ENCODE measurements at places on chromosomes 4 and X.

GRCh38 chr4:166153548-166153947, 280.5 kb downstream of the TLL1 start:
- no peak for DNase-seq

- no peak for DNase-seq
Observed at GRCh38 chr4:130511776-130512175, 1415.8 kb downstream of the C4orf33 start.

- DNase-seq = no peak
Observed at GRCh38 chr4:5036239-5036638, 15.0 kb upstream of the STK32B start.

GRCh38 chrX:108464604-108465003, 25.0 kb downstream of the COL4A5 start:
- DNase-seq = no peak

DNA sequence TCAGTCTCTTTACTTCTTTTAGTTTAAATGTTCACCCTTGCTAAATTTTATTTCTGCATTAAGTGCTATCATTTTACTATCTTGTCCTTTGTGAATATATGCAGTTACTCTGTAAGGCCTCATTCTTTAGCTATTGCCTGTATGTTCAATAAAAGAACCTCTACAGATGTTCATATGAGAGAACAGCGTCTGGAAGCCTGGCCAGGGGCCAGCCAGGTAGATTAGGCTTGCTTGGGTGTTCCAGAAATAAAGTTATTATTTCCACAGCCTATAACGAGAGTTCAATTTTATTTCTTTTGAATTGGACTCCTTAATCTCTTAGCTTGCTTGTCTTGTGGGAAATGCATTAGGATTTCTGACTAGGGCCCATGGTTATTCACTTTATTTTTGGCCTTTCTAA, 214.5 kb downstream of the TLL1 start:
- DNase-seq = no peak

- DNase-seq = no peak
Observed at GRCh38 chrX:6053141-6053540, 175.5 kb downstream of the NLGN4X start.

DNA sequence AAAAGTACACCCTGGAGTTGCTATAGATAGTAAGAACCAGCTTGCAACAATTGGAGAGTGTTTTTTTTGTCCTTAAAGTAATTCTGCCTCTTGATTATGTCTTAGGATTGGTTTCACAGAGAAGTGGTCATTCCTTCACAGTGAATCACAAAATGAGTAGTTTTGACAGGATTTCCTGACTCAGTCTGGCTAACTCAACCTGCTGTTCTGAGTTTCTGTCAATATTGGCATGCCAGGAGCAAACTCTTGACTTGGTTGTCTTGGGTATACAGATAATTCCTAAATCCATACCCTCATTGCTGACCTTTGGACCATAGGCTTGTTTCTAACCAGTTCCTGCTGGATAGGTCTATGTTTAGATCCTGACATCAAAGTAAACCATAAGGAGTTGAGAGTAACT, 9.4 kb downstream of the FHIP1A start:
- DNase-seq = no peak

DNA sequence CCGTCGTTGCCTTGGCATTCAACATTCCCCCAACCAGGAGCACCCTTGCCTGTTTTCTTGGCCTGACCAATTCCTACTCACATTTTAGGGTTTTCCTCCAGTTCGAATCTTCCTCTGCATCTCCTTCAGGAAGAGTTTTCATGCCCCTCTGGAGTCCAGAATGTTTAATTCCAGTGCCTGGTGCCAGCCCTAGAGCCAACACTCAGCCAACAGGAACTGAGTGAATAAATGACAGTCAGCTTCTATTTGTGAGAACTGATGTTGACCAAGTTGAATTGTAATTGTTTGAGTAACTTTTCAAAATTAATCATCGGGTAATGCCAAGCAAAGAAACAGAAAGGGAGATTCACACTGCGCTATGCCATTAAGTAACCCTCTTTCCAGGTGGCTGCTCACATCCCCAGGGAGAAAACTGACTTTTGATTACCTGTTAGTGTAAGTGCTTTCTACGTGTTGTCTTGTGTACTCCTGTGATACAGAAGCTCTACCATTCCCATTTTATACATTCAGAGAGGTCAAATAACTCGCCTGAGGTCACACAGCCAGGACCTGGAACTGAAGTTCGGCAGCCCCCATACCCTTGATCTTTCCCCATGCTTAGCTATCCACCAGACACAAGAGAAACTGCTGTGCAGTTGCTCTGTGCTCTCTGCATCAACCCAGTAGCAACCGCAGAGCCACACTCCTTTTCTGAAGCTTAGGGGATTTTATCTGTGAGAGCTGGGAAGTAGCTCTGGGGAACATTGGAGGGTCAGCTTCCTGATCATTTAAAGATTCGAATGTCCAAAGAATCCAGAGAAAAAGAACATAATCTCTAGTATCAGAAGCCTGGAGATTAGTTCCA, 19.0 kb upstream of the SLC2A9 start:
- no peak for DNase-seq

- DNase-seq = no peak
Observed at GRCh38 chr4:63105839-63106238, 1303.4 kb downstream of the TECRL start.

- no peak for DNase-seq
Observed at GRCh38 chr4:87032884-87033533, 98.2 kb downstream of the AFF1 start.

DNA sequence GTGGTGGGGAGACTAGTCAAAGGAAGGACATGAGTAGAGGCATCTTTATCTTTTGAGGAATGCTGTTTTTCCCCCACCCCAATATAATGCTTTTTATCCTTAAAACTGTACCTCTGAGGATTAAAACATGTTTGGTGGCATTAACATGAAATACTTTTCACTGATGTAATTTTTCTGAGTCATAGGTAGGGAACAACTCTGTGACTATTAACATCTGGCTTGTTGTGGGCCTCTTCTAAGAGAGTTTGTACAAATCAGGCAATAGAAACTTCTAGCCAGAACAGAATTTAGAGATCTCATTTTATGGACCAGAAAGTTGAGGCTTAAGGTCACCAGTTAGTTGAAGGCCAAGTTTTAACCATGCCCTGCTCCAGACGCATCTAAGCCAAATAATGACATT, 207.6 kb downstream of the SOX3 start:
- DNase-seq = no peak

GRCh38 chrX:28787206-28787605, 200.0 kb downstream of the IL1RAPL1 start:
- DNase-seq = no peak

DNA sequence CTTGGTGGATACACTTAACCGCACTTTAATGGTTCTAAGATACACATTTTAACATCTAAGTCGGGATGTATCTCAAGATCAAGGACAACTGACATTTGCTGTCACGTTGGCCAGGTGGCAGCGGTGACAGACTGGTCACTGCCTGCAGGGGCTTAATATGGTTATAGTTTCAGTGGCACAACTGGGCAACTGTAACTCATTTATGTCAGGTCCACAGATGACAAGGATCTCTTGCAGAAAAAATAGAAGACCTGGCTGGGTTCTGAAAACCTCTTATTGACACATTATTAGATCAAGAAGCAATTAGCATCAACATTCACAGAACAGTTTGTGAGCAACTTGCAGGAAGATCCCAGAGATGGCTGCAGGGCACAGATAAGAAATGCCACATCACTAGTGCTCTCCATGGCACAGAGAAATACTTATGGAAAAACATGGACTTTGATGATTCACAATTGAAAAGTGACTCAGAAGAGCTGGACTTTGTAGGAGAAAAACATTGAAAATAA, 99.6 kb upstream of the SORBS2 start:
- DNase-seq = no peak

DNA sequence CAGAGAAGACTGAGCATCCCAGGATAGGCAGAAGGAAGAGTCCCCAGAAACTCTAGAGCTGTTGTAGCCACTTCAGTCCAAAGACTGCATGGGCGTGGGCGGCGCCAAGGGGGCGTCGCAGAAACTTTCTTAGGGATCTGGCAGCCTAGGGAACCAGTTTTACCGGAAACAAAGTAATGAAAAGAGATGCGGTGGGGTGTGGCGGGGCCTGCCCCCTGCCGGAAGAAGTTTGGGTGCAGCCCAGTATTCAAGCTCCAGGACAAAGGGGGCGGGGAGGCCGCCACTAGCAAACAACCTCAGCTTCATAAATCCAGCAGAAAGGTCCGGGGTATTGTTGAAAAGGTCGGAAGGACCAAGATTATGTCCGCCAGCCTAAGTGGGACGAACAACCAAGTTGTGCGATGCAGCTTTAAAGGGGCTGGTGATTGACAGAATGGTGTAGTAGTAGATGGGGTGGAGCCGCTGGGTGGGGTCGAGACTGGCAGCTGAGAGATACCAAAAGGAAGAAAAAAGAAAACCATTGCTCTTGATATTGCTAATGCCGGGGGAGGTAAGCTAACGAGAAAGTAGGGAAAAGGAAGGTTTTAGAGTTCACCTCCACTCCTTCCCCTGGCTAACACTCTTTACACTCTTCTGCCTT, 190.5 kb downstream of the RRAGB start:
- no peak for DNase-seq

- DNase-seq = no peak
Observed at GRCh38 chr4:141283563-141283962, 62.9 kb downstream of the ZNF330 start.

- DNase-seq = no peak
Observed at GRCh38 chrX:44178274-44179053, 165.0 kb downstream of the EFHC2 start.

DNA sequence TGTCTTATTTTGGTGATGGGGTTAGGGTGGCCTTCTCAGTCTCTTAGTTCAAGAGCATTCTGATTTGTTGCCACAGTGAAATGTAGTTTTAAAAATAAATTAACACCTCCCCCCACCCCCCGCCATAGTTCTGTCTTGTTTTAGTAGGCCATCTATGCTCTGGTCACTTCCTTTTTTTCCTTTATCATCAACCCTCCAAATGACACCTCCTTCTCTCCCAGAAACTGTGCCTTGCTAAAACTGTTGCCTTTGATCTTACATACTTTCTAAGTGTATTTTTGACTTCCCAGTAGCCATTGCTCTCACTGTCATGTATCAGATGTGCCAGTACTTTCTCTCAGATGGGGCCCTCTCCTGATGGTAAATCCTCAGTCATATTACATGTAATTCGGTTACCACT, 14.5 kb upstream of the NDUFC1 start:
- no peak for DNase-seq

DNA sequence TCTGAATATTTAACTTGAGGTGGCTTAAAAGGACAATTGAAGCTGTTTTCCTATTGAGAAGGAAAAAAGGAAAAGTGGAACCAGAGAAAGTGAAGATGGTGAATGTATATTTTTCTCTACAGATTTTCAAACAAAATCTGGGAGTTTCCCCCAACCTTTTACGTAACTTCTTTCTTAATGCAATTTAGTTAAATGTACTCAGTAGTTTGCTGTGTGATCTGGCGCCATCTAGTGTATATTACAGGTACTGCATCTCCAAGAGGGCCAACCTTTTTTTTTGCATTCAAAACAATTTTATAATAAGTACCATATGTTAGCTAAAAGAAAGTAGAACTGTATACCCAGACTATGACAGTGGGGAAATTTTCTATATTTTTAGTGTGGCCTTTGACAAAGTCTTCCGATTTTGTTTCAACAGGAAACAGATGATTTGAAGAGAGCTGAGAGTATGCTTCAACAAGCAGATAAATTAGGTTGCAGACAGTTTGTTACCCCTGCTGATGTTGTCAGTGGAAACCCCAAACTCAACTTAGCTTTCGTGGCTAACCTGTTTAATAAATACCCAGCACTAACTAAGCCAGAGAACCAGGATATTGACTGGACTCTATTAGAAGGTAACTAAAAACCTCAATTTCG, 82.0 kb downstream of the PLS3 start:
- no peak for DNase-seq

DNA sequence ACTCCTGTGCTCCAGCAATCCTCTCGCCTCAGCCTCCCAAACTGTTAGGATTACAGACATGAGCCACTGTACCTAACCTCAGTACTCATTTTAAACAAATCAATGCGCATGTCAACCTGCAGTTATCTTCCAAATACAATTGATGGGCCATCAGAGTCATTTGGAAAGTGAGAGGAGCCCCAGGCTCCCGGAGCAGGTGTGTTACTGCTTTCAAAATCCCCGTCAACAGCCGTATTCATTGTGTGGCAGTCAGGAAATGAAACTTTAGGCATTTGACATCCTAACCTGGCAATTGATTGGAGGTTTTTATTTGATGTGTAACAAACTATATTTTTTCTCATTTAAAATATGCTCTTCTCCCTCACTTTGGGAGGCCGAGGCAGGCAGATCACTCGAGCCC, 623.6 kb upstream of the TENM3 start:
- no peak for DNase-seq

GRCh38 chrX:97907791-97908190, 1024.1 kb downstream of the RPA4 start:
- DNase-seq = no peak

- DNase-seq = no peak
Observed at GRCh38 chrX:626745-627509, 3.7 kb upstream of the SHOX start.

GRCh38 chr4:68572653-68573170, 3.4 kb downstream of the UGT2B17 start:
- no peak for DNase-seq

GRCh38 chr4:159292137-159292896, 189.4 kb downstream of the RAPGEF2 start:
- DNase-seq = no peak

GRCh38 chr4:4947721-4948120, 71.5 kb downstream of the CYTL1 start:
- DNase-seq = no peak

GRCh38 chrX:67347145-67347544, 196.7 kb upstream of the AR start:
- DNase-seq = no peak

- peak; percentile 46 for DNase-seq
Observed at GRCh38 chrX:13688958-13689740, at the start of gene RAB9A. Gene RAB9A, plus strand, starts transcription at chrX:13689128. Its CDS starts 19,619 bp downstream, at chrX:13708747.

- no peak for DNase-seq
Observed at GRCh38 chr4:184281231-184282139, 63.8 kb upstream of the ENPP6 start.

DNA sequence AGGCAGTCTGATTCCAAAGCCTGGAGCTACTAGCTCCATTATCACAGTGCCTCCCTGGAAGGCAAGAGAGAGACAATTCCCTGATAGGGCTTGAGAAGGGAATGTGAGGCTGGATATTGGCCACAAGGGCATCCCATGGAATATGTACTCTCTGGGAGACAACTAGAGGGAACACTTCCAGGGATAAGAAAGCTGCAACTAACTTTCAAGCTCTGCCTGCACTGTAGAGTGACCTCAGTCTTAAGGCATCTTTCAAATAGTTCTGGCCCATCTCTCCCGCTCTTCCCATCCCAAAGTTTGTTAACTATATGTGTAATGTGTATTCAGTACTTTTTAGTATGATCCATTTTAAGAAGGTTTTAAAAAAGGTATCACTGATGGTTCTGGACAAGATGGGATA, 13.1 kb upstream of the RNF212 start:
- no peak for DNase-seq

DNA sequence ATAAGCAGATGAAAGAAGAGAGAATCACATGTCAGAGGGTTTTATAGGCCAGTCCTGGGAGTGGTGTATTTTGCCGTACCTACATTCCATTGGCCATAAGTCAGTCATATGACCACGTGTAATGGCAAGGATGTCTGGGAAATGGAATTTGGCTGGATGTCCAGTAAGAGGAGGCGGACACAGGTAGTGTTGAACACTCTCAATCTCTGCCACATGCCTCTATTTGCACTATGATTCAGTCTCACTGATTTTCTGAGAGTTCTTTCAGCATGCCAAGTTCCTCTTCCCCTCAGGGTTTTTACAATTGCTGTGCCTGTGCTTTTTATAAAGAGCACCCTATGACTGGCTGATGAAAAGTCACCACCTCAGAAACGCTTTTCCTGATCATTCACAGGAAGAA, 164.2 kb upstream of the GPR101 start:
- DNase-seq = no peak

GRCh38 chr4:115249808-115250207, 136.4 kb upstream of the NDST4 start:
- no peak for DNase-seq
